ENCODE measurements at places on chromosomes 11 and 22.

DNA sequence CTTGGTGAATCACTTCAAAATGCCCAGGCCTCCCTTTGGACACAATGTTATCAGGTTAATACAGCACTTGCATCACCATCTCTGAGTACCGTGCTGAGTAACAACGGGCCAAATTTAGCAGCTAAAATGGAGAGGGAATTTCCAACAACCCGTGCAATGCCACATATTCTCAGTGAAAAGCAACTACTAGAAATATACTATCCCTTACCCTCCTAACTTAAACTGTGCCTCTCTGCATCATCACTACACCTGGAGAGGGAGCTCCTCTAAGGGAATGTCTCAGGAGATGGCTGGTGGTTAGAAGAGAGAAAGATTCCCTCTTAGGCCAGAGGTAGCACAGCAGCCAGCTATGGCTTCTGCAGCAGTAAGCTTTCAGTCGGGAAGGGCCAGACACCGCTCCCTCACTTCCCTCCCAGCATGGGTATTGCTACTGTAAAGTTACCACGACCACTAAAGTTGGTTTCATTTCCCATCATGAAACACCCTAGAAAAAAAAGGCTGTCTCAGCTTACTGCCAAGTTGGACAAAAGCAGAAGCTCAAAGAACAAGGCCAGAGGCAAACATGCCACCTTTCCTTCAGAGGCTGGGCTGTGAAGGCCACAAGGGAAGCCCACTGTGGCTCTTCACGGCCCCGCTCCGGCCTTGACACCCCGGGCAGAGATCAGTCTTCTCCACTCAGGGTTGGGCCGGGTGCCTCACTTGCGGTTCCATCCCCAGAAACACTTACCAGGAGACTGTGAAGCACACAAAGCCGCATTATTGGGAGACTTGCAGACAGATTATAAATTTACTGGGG lies 3.9 kb downstream of the MAML2 start:
- DNase-seq: peak; percentile 74

- no peak for DNase-seq
These were observed 113.9 kb downstream of the TRIM29 start for GRCh38 chr11:120024046-120024445.

GRCh38 chr22:38843657-38844314 lies at the start of gene NPTXR:
Gene NPTXR (minus strand): TSS chr22:38844028.
- peak; percentile 60 for DNase-seq

DNA sequence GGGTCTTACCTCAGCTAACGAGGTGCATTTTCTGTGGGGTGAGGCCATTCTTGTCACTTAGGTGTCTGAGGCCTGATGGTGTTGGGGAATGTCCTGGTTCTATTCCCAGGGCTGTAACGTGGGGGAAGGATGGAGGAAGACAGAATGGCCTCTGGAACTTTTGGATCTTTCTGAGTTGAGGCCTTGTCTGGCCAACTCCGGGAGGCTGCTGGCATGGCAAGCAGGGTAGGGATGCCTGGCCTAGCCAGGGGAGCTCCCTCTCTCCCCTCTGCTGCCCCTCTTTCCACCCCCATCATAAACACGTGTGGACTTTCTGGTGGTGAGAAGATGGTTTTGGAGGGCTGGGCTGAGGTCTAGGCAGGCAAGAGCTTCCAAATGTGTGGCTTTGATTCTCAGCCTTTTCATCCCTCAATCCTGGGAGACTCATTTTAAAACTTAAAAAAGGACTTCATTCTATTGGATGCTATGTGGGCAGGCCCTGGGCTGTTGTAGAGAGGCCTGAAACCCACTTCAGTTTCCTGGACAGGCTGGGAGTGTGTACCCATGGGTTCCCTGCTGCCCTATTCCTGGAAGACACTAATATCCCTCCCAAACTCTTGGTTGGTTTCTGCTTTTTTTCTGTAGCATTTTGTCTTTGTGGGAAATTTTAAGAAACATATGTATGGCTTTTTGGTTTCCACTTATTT lies 30.9 kb downstream of the ZBTB16 start:
- DNase-seq: no peak

- no peak for DNase-seq
These were observed 129.3 kb downstream of the EFCAB6 start for GRCh38 chr22:43682851-43683250.

- no peak for DNase-seq
These were observed 217.3 kb upstream of the MTNR1B start for GRCh38 chr11:92752122-92752521.

DNA sequence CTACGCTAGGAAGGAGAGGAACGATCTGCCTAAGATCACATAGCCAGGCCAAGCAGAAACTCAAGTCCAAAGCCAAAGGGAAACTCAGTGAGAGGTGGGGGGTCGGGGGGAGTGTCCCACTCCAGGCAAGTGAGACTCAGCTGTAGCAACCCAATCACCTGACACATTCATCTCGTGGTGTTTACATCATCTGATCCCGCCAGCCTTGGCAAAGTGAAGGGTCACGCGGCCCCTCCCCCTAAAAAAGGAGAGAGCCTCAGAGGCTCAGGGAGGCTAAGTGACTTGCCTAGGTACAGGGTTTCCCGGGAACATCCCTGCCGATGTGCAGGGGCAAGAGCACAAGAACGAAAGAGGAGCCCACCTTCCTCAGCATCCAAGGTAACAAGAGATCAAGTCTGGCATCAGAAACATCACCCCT lies 21.5 kb downstream of the MYH9 start:
- DNase-seq: peak; percentile 46

DNA sequence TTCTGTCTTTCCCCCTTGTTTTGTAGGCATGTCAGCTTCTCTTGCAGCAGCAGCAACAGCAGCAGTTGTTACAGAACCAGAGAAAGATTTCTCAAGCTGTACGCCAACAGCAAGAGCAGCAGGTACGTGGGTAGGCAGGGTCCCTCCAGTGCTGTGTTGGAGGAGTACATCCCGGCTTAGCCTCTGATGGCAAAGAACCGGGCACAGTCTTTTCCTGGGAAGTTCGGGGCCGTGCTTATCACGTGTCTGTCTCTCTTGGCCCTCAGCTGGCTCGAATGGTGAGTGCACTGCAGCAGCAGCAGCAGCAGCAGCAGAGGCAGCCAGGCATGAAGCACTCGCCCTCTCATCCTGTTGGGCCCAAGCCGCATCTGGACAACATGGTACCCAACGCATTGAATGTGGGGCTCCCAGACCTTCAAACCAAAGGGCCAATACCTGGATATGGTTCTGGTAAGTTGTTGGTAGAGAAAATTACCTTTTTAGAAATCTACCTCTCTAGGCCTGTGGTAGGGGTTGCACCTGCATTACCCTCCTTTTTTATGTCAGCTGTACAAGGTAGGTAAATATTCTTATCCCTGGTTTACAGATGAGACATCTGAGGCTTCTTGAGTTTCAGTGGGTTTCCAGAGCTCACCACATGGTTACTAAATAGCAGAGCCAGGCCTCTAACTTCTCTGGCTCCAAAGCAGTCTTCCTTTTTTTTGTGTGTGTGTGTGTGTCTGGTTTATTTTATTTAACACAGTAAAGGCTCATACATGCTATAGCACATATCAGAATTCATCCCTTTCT lies 45.2 kb upstream of the ADSL start:
- DNase-seq: no peak

GRCh38 chr11:132452616-132453015 lies 1079.7 kb downstream of the OPCML start:
- DNase-seq: no peak

GRCh38 chr11:128483211-128483788 lies 104.1 kb downstream of the ETS1 start:
- DNase-seq: no peak

GRCh38 chr11:58511636-58512035 lies 3.7 kb upstream of the OR5B21 start:
- DNase-seq: no peak

- no peak for DNase-seq
These were observed 20.7 kb downstream of the CDKN1C start for GRCh38 chr11:2864901-2865300.

GRCh38 chr11:8087185-8087584 lies 6.2 kb downstream of the TUB start:
- DNase-seq: no peak

GRCh38 chr22:35743326-35743860 lies 25.7 kb downstream of the APOL5 start:
- peak; percentile 23 for DNase-seq

DNA sequence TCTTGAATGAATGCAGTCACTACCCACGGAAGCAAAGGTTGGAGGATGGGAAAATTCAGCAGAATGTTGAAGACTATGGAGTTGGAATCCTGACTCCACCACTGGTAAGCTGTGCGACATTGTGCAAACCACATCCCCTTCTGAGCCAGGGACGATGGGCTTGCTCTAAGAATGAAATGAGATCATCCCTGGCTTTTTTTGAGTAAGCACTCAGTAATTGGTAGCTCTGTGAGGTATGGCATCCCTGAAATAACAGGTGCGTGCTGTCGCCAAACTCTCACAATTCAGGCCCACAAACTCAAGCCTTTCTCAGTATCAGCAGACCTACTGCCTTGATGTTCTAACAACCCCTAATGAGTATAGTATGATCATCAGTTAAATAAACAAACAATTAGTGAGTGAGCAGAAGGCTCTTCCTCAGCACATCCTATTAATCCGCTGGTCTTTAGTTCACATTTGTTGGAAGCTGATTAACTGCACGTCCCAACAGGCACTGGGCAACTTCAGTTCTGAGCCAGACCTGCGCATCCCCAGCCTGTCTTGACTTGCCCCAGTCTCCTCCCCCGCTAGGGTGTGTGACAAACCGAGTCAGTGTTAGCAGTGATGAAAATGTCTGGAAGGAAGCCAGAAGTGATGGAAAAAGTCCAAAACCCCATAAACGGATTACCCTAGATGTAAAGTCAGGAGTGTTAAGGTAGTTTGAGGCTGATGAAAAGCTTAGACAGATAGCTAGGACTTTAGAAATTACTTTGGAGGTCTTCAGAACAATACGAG lies 235.5 kb downstream of the GRIK4 start:
- DNase-seq: no peak

DNA sequence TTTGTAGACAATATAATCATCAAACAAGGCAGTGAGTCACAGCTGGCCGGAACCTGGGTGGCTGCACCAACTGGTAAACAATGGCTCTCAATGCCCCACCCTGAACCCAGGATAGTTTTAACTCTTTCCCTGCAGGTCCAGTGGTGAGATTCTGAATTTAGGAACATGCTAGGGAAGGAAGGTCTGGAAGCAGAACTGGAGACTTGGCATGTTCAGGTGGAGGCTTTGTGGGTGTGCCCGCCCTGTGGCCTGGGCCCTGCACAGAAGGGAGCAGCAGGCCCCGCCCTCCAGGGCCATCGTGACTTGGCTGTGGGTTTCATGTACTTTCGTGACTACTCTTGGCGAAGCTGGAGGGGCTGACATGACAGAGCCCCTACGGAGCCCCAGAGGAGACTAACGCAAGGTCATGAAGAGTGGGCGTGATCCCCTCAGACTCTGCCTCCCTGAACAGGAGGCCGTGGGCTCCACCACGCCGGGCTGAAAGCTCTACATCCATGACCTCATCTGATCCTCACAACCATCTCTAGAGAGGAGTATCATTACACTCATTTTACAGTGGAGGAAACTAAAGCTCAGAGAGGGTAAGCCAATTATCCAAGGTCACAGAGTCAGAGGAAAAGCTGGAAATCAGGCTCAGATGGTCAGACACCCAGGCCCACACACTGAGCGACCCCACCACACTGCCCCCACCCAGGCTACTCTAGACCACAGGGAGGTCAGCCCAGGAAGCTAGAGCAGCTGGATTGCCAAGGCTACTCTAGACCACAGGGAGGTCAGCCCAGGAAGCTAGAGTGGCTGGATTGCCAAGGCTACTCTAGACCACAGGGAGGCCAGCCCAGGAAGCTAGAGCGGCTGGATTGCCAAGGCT lies 27.3 kb downstream of the MAFF start:
- DNase-seq: peak; percentile 84

DNA sequence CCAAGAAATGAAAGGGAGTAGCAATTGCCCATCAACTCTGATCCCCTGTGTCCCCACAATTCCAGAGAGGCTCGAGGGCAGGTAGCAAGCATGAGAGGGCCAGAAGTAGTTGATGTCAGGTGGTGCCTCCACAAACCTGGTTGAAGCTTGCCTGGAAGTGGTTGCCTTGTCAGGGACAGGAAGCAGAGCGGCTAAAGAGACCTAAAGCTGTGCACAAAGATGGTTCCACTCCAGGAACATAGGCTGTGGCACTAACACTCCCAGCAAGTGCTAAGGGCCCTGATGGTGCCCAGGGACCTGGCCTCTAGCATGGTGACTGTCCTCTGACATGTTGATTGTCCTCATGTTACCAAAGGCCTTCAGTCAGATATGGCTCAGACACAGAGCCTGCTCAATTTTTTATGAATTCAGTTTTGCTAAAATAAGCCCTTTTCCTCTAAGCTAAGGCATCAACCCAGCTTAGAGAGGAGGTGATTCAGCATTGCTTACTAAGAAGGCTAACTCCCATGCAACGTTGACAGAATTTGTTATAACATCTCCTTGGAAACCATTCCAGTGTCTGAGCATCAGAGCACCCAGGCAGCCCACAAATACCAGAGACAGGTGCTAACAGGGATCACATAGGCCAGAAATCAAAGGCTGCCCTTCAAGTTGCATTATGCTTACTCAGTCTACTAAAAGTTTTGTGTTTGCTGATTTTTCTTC lies 196.3 kb upstream of the ARHGAP20 start:
- peak; percentile 28 for DNase-seq

DNA sequence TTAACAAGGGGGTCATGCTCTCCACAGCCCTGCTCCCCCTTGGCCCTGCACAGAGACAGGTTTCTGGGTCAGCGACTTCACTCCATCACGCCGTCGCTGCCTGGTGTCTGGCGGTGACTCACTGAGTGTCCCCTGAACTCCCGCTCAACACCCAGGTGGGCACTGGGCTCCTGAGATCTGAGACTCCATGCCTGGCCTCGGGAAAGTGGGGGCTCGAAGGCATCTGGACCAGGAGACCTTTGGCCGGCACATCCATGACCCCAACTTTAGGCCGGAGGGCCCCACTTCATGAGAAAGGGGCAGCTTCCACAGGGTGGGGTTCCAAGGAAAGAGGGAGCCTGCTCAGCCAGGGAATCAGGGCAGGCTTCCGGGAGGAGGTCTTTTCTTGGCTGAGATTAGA lies 79.3 kb upstream of the PRR5 start:
- DNase-seq: no peak

GRCh38 chr22:24843048-24843447 lies 37.0 kb downstream of the SGSM1 start:
- DNase-seq: no peak

GRCh38 chr22:26050079-26050478 lies 119.2 kb upstream of the SEZ6L start:
- no peak for DNase-seq

GRCh38 chr22:36863979-36864378 lies 3.2 kb downstream of the NCF4 start:
- DNase-seq: no peak

GRCh38 chr22:32120603-32121002 lies 38.5 kb downstream of the C22orf42 start:
- no peak for DNase-seq

DNA sequence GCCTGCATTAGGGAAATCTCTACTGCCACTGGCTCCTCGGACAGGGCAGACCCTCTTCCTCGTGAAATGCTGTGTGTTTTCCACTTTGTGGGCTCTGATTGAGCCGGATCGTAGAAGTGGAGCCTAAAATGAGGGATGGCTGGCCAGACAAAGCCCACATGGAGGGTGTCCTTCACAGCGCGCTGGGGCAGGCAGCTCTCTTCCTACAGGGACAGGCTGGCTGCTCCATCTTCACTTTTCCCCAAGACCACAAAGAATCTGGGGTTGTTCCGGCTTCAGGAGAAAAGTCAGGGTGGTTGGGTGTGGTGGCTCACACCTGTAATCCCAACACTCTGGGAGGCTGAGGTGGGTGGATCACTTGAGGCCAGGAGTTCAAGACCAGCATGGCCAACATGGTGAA lies 94.9 kb downstream of the MORC2 start:
- no peak for DNase-seq
